ENCODE measurements at places on chromosomes 2 and 18.

GRCh38 chr2:168286535-168286934, 39.1 kb upstream of the STK39 start:
- DNase-seq = no peak

DNA sequence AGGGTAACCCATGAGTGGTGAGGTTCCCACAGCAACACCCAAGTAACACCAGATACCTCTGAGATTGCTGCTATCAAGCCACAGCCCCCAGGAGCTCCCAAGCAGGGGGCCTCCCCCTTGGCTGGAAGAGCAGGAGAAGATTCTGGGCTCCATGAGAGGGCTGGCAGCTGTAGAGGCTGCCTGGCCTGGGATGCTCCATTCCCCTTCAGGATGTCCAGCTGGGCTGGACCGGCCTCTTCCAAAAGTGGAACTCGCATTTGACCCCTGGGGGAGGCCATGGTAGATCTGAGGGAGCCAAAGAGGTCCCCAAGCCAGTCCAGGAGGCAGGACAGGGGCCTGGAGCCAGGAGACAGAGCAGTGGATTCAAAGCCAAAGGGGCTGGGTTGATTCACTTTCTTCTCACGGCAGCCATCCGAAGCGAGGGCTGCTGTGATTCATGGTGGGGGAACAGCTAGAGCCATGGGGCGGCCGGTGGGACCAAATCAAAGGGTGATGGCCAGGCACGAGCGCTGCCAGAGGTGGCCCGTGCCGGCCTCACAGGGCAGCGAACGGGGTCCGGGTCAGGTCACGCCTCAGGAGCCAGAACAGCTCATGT, 95.3 kb upstream of the ID2 start:
- DNase-seq = no peak

DNA sequence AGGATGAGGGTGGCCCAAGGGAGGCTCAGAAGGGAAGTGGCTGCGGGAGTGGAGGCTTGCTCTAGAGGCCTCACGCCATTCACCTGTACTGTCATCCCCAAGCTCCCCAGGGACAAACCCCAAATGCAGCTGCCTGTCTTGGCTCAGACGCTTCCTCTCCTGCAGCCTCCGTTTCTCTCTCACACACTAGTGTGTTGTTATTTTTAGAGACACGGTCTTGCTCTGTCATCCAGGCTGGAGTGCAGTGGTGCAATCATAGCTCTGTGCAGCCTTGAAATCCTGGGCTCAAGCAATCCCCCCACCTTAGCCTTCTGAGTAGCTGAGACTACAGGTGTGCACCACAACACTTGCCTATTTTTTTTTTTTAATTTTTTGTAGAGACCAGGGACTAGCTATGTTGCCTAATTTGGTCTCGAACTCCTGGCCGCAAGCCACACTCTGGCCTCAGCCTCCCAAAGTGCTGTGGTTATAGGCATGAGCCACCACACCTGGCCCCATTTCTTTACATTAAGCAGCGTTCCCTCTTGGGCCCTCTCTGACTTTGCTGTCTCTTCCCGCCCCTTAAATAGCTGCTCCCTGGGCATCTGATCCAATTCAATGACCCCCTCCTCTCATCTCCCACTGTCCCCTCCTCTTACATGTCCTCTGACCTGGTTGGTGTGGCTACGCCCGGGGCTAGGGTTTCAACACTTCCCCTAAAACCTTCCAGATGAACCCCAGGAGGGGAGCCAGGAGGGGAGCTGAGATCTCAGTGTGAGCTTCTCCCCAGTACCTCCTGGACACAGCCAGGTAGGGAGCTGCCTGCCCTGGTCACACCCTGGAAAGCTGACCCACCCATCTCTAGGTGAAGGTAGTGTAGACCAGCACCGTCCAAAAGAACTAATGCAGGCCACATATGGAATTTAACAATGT, 24.0 kb upstream of the LOXHD1 start:
- no peak for DNase-seq

DNA sequence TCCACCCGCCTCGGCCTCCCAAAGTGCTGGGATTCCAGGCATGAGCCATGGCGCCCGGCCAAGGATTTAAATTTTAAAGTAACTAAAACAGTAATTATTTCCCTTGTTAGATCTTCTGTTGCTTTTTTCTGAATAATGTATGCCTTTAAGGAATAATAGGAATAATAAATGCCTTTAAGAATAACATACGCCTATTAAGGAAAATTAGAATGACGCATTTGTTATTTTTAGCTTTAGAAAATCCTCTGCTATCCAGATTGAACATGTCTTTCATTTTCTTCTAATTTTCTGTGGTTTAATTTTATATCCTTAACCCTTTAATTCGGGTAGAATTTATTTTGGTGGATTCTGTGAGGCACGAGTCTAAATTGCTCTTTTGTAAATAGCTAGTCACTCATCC, 23.1 kb upstream of the TMBIM1 start:
- no peak for DNase-seq

DNA sequence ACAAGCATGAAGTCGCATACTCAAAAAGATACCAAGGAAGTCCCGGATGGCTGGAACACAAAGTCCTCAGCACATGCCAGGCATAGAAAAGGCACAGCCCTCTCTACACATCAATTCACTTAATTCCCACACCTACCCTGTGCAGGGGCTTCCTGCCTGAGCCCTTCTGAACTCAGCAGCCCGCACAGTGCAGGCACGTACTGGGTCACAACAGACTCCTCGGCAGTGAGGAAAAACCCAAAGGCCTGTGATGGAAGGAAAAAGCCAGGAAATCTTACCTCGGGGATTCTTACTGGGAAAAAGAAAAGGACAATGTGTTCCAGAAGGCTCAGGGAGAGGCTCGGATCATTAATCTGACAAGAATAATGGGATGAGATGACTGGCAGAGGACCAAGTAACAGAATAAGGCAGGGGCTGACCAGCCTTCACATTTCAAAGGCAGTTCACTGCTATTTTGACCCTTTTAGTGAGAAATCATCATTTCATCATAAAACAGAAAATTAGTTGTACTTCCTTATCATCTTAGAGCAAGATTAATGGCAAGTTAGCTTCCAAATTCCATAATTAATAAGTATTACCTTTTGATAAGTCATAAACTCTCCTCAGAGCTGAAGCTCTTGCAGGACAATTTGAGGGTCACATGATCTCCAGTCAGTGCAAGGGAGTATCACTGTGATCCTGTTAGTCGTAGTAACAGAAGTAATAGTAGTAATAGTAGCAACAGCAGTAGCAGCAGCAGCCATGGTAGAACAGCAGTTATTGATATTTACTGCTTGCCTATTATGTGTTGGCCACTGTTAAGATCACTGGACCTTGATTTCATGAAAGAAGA, 87.4 kb downstream of the STK39 start:
- DNase-seq = no peak
